Naive B cell (primary cell): ENCODE measurements at places on chromosomes 5 and 9. TPM values are rescaled to one million over a fixed set of nuclear protein-coding genes. Genes with fewer than 3 reads are reported as not detected.

KIF4B gene
- polyA plus RNA-seq: not detected

IFNA13 gene
- polyA plus RNA-seq: not detected

MAPKAP1 gene
- 71.3 TPM for polyA plus RNA-seq

FTMT gene
- not detected for polyA plus RNA-seq

CXCL14 gene
- not detected for polyA plus RNA-seq

DNA sequence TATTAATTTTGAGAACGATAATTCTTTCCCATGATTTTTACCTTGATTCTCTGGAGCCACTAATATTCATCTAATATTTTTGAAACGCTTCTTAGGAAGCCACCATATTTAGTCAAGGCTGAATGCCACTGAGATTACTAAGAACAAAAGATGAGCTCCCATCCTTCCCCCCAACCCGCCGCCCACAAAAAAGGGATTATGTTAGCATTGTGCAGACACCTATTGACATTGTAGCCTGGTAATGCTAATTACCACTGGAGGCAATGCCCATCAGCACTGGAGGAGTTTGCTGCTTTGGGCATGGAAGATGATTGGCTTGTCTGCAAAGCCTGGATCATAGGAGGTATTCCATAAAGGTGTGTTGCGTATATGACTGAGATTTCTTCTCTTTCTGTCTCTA, 739.1 kb upstream of the WWC1 start:
- DNase-seq: no peak

DNA sequence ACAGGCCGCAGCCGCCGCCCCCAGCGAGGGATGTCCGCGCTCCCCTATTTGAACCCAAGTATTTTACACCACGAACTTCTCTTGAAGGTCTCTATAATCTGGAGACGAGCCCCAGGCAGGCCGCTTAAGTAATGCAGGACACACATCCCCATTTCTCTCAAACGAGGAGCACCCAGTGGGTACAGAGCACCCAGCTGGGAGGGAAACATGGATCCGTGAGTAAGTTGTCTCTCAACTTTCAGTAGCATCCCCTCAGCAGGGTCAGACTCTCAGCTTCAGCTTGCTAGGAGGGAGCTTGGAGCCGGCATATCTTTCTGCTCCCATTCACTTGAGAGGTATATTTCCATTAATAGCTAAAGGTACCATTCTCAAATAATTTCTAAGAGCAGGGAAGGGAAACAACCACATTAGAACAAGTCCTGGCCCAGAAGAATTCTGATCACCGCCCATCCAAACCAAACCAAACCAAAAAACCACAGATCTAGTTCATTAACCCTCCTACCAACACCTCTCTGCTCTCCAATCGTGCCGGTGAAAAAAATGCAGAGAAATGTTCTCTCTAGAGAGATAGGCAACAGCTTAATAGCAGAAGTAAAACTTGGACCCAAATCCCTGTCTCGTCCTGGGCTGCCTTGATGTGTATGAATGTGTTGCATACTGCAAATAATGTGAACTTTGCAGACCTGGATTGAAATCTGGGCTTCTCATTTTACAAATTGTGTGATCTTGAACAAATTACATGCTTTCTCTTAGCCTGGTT, 910 bp downstream of the TDRD7 start:
- peak; percentile 39 for DNase-seq

DNA sequence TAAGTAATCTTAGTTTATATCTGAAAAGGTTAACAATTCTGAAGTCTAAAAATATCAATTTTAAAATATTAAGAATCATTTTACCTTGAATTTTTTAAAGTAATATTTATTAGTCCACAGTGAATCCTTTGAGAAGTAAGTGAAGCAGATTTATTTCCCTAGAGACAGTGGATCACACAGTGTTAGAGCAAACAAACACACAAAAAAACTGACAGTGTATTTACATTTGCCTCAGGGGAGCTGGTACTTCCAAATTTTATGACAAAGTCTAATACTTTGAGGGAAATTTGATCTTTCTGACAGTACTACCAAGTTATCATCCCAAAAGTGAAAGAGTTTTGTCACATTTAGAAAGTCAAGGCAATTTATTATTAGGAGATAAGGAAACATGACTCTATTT, 1750.6 kb upstream of the CDH9 start:
- no peak for DNase-seq

DNA sequence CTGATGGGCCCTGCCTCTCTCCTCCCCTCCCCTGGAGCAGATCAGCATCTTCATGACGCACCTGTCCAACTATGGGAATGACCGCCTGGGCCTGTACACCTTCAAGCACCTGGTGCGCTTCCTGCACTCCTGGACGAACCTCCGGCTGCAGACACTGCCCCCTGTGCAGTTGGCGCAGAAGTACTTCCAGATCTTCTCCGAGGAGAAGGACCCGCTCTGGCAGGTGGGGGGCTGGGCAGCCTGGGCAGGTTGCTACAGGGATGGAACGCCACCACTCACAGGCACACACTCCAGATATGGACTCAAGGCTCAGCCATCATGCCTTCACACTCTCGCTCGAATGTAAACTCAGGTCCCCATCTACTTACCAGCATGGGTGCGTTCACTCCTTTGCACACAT, 32.1 kb downstream of the NDST1 start:
- DNase-seq: no peak

GRCh38 chr5:76326577-76327302, 76.3 kb upstream of the IQGAP2 start:
- no peak for DNase-seq

DNA sequence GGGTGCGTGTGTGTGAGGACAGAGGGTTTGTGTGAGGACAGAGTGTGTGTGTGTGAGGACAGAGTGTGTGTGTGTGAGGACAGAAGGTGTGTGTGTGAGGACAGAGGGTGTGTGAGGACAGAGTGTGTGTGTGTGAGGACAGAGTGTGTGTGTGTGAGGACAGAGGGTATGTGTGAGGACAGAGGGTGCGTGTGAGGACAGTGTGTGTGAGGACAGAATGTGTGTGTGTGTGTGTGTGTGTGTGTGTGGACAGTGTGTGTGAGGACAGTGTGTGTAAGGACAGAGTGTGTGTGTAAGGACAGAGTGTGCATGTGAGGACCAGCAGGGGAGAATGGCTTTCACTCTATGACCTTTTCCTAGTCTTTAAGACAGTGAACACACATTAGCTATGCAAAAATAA, 63.1 kb upstream of the UBAC1 start:
- no peak for DNase-seq

- no peak for DNase-seq
These were observed 280.7 kb upstream of the ZNF608 start for GRCh38 chr5:125026867-125027731.

DNA sequence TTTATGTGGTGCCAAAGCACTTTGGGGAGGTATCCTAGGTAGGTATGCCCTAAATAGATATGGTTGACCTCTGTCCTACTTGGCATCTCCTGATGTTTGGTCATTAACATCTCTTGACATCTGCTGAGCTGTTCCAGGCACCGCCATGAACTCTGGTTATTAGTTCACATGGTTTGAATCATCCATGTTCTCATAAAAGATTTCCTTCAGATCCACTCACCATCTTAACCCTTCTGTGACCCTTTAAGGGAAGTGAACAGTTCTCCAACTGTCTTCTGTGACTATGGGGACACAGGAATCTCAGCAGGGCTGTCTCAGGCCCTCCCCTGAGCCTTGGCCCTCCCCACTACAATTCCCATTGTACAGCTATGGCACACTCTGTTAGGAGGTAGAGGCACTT, 167.7 kb downstream of the CDH6 start:
- no peak for DNase-seq

GRCh38 chr9:122822938-122823337, 5.5 kb downstream of the PDCL start:
- no peak for DNase-seq

GRCh38 chr5:83107692-83108420, 30.5 kb downstream of the XRCC4 start:
- DNase-seq: no peak

DNA sequence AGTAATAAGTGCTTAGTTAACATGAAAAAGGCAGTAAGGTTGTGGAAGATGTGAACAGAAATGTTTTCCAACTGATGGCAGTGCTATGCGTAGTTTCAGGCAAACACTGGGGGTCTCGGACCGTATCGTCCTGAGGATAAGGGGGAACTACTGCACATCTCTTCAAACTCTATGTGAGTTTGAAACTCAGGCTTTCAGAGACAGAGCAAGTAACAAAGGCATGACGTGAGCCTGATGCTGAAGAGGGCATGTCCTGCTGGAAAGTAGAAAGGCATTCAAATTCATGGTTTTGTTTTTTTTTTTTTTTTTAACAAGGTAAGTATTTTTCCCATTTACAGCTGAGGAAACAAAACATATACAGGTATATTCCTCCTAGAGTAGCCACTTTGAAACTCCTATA, 59.9 kb downstream of the TRIM36 start:
- DNase-seq: no peak

- DNase-seq: peak; percentile 30
These were observed 3.9 kb upstream of the GNAQ start for GRCh38 chr9:78035383-78035993.
